ENCODE measurements at places on chromosomes 4 and X.

DNA sequence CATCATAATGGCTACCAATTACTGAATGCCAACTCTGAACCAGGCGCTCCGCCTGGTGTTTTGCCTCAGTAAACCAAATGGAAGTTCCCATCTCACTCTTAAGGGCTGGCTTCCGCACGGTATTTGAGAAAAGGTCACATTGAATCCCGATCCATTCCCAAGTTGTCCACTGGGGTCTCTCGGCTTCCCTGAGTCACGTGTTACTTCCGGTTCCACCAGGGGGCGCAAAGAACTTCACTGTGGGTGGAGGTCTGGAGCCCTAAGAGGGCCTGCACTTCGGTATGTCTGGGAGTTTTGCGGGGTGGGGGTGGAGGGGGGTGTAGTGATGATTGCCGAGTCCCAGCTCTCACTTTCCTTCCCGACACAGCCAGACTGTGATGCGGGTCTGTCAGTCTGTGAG, 13.4 kb upstream of the NHS start:
- DNase-seq = no peak

GRCh38 chrX:39174772-39175417, 373.6 kb downstream of the MID1IP1 start:
- no peak for DNase-seq

GRCh38 chrX:143837010-143837843, 46.6 kb upstream of the UBE2NL start:
- DNase-seq = no peak

- DNase-seq = no peak
Measured at GRCh38 chr4:135186002-135186401, 984.4 kb upstream of the PABPC4L start.

- DNase-seq = no peak
Measured at GRCh38 chr4:76753814-76754213, 144.1 kb downstream of the SOWAHB start.

- no peak for DNase-seq
Measured at GRCh38 chr4:91123742-91124141, 996.5 kb downstream of the CCSER1 start.

DNA sequence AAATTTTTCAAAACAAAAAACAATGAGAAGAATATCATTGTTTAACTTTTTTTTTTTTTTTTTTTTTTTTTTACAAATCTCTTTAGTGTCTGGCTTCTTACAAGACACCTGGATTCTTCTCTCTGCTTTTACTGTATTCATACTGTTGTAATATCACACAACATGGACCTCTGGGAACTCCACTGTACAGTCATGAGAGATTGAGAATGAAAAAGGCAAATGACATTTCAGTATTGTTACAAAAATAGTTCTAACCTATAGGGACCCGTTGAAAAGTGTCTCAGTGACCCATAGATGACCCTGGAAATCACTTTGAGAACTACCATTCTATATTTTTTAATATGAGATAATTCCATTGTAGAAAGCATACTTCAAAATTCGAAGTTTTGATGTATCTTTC, 124.4 kb downstream of the SLIT2 start:
- no peak for DNase-seq

DNA sequence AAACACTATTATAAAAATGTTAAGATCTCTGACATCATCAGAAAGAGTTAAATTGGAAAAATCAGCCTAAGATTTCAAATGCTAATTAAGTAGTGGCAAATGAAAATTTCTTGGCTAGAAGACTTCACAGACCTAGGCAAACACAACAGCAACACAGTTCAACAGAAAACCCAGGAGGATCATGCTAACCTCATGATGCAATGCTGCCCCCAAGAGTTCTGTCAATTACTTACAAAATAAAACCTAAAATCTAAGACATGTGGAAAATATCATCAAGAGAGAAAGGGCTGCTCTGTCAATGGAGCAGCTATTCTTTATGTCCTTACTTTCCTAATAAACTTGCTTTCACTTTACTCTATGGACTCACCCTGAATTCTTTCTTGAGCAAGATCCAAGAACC, 21.0 kb downstream of the S100G start:
- DNase-seq = no peak

DNA sequence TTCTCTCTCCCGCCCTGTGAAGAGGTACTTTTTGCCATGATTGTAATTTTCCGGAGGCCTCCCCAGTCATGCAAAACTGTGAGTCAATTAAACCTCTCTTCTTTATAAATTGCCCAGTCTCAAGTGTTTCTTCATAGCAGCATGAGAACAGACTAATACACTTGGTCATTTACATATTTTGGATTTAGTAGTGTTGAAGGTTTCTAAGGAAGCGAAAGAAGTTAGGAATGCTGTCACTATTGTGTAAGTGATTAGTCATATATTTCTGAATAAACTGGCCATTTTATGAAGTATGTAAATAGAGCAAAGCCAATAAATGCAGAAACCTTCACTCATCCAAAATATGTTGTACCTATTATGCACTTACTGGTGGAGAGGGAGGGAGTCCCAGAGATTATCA, 34.4 kb upstream of the GK2 start:
- no peak for DNase-seq

DNA sequence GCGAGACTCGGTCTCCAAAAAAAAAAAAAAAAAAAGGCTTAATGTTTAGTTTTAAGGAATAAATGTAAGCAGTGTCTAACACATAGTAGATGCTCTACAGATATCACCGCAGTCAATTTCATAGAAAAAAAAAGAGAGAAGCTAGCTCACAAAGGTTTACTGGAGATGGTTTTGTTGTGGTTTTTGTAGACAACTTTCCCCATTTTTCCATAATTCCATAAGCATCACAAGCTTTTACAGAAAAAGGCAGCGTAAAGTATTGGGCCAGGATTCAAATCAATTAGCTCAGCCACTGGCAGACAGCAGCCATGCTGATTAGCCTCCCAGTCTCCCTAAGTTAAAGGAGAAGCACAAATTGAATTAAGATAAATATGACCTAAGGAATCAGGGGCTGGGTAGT, 1.5 kb downstream of the GRSF1 start:
- DNase-seq = no peak

DNA sequence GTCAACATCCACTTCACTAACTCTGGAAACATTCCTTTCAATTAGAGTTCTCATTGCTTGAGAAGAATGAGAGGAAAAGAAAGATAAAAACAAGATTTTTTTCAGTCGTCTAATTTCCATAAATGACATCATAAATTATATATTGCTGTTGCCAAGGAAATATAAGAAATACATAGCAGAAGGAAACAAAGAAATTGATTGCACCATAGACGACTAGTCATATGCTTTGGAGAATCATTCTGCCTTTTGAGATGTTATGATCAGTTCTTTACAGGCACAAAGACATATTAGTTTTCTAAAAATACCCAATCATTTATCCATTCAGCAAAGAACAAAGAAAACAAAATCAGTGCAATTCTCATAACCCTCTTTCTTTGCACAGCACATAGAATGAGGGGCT, 672 bp upstream of the C1QTNF7 start:
- no peak for DNase-seq

DNA sequence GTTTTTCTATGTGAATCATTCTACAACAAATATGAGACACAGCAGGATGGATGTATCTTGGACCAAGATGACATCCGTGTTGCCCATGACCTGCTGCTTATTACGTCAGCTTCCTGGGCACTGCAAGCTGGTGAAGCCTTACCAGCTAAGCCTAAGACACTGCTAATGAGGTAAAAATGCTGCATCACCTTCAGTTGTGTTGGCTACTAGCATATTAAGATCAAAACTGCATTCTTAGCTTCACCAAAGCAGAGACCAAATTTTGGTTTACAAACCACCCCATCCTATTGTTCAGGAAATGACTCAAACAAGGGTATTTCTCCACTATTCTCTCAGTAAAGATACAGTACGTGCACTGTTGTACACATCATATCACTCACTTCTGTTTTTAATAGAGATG, 50.3 kb downstream of the MAML3 start:
- DNase-seq = no peak

All from breast epithelium (tissue), 4 donors.